NCI-H446 treated with DMSO at 0.1 percent for 48 hours (cell line): ENCODE measurements at places on chromosomes 7 and 10.
A peak's percentile ranks its signal among the peaks of the same experiment; 100 is the strongest.

DNA sequence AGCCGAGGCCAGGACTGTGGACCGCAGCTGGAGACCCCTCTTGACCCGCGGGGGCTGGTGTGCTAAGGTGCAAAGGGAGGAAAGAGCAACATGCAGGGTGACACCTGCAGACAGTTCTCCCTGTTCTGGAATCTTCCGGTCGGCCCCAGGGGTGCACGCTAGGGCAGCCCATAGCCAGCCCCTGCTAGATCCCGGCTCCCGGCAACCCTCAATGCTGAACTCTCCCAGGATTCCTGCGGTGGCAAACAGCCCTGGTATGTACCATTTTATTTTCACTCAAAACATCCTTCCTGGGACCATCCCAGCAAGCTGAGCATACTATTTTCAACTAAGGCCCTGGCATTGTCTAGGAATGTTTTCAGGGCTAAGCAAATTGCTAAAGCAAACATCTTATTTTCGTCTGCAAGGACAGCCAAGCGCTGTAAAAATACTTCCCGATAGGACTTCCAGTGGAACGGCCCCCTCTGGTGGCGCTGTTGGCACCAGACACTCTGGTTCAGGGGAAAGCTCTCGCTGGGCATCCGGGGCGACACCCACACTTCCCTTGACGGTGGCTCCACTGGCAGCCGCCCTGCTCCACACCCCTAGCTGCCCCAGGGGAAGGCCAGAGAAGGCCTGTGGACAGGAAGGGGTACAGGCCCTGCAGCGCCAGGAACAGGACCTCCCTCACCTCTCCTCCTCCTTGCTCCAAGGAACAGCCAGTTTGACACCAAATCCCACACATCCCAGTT lies 99.4 kb downstream of the CTBP2 start:
- no peak for DNase-seq

GRCh38 chr7:14846405-14846804 lies 56.1 kb downstream of the DGKB start:
- no peak for DNase-seq

DNA sequence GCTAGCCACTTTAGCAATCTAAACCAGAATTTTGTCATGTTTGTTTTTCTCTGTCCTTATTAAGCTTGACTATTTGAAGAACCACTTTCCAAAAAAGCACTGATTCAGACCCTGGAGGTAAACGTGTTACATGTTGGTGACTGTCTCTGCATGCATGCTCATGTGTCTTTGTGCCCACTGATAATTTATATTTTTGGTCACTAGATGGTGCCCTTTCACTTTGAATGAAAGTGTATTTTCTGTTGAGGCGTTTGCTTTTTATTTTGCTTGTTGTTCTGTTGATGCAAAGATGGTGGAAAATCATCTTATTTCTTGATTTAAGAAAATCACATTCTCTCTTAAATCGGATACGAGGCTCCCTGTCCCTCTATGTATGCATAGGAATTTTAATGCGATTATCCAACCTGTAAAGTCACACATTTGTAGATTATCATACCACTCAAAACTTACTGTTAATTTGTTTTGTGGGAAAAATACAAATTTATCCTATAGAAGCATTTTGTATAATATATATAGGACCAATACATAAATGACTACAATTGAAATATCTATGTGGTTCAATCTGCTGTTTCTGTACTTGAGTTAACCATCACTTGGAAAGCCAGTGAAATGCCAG lies 269.3 kb downstream of the BICC1 start:
- DNase-seq, result no peak

- DNase-seq, result peak; percentile 85
Measured at GRCh38 chr10:83881661-83882060, 257.6 kb upstream of the GHITM start.

GRCh38 chr10:43452356-43452914 lies 15.5 kb downstream of the ZNF487 start:
- no peak for DNase-seq

DNA sequence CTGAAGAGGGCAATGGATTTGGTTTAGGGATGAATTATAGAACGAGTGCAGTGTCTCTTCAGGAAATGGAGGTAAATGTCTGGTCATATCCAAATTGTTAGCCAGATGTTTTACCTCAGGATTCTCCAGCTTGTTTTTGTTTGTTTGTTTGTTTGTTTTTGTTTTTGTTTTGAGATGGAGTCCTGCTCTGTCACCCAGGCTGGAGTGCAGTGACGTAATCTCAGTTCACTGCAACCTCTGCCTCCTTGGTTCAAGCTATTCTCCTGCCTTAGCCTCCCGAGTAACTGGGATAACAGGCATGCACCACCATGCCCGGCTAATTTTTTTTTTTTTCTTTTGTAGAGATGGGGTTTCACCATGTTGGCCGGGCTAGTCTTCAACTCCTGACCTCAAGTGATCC lies 6.9 kb downstream of the C10orf120 start:
- no peak for DNase-seq

DNA sequence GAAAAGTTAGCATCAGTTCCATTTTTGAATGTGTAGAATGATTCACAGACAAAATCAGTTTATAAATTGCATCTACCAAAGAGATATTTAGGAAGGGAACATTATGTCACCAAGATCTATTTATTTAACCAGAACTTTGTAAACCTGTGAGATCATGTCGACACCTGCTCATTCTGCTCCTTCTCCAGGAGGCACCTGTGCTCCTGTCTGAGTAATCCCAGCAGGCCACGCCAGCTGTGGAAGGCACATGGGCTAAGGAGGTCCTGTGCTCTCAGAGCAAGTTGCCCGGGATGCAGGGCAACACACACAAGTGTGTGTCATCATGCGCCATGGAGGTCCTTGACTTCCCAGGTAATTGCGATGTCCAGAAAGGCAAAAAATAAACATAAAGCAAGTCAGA lies 45.5 kb upstream of the ADARB2 start:
- no peak for DNase-seq

GRCh38 chr10:50874723-50875122 lies 10.7 kb downstream of the A1CF start:
- no peak for DNase-seq

DNA sequence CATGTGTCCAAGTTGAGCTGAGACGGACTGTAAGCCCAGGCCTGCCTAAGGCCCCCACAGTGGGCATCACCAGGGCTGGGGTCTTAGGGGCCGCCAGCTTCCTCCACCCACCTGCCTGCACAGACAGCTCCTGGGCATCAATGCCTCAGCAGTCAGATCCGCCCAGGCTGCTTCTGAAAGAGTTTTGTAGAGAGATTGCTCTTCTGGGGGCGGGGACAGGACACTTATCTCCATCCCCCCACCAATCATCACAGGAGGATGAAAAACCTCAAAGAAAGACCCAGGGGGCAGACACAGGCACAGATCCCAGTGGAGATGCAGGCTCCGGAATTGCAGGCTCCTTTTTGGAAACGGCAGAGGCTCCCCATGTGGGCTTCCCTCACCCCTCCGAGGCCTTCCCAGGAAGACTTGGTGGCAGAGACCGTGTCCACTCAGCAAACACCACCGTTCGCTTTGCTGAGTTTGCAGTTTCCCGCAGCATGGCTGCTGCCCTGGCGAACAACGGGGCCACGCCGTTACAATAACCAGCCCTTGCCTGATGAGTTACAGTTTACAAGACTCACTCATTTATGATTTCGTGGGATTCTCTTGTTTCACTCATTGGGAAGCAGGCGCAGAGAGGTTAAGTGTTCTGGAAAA lies 96.4 kb downstream of the MKI67 start:
- DNase-seq, result no peak

- no peak for DNase-seq
Measured at GRCh38 chr10:25261558-25261957, 86.8 kb downstream of the GPR158 start.

- no peak for DNase-seq
Measured at GRCh38 chr10:124692100-124692446, 52.1 kb downstream of the FAM53B start.

DNA sequence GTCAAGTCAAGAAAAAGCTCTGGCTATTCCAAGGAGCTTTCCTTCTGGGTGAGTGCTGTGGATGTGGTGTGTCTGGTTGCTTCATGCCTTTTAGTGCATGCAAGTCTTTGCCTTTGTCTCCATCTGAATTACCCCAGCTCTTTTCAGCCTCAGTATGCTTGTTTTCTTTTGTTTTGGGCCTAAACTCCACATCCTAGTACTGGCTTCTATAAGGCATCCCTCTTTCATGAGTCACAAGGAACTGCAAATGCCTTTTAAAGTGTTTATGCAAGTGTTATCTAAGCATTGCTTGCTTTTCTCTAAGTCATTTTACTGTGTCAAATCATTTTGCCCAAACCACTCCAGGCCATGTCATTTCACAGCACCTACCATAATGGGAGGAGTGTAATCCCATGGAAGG lies 132.1 kb downstream of the PLCE1 start:
- no peak for DNase-seq

DNA sequence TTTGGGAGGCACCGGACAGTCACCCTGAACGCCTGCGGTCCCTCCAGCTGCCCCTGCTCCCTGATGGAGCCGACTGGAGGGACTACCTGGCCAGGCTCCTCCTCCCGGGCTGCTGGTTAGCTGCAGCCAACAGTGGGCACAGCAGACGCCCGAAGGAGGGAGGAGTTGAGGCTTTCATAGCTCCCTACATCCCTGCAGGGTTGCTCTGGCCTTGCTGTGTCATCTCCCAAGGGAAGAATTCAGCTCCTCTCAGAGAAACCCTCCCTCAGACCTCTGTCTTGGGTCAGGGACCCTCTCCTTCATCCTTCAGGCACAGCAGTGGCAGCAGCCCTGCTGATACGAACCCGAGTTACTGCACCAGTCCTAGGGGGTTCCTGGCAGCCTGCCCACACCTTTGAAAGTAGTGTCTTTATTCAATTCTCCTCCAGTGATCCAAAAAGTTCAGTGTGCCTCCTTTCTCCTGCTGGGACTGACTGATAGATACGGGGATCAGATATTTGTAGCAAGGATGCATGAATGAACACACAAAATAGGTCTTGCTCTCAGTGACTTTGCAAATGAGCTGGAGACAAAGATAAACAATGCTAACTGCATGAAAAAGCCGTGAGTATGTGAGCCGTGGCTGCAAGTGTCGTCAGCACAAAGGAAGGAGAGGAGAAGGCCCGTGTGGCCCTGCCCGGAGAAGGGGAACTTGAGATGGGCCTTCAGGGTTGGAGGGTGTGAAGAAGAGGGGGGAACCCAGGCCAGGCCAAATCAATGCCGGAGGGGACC lies 136.6 kb downstream of the PRKAG2 start:
- DNase-seq, result no peak

DNA sequence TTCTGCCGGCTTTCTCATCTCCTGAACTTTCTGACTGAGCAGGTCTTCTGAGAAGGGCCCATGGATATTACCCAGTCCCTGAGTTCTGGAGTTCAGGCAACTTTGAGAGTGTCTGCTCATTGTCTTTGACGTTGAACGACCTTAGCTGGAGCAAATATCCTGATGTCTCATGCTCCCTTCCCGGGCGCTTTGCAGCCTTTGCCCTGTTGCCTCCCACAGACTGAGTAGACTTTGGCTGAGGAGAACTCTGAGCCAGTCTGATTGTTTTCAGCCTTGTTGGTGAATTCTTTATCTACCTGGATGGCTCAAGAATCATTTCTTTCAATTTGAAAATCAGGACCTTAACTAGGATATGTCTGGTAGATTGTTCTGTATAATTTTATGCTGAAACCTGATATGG lies 353.7 kb downstream of the GLRX3 start:
- no peak for DNase-seq

GRCh38 chr7:153930696-153931095 lies 121.5 kb upstream of the DPP6 start:
- no peak for DNase-seq

GRCh38 chr7:40946549-40946948 lies 756.3 kb downstream of the INHBA start:
- no peak for DNase-seq

DNA sequence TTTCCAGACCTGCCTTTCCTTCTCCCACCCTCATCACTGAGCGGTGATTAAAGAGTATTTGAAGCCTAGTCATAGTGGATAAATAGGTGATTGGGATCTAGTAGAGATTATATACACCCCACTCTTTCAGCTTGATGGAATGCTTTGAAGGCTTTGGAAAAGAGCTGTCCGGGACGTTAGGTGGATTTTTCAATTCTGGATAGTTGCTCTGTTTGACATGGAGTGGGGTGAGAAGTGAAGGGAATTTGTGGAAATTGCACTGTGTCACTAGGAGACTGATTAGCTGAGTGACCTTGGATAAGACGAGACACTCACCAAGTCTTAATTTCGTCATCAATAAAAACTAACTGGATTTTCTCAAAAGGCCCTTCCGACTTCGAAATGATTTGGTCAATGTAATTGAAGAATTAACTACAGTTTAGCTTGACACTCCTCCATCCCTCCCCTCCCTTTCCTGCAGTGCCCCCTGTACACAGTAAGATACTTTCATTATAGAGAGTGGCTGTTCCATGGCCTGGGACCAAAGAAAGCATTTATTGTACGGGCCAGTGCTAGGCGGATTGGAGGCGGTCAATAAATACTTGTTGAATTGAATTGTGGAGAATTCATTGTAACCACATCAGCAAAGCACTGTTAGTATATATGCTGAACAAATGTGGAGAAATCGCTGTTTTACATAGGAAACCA lies 962 bp downstream of the ZKSCAN1 start:
- DNase-seq, result no peak

DNA sequence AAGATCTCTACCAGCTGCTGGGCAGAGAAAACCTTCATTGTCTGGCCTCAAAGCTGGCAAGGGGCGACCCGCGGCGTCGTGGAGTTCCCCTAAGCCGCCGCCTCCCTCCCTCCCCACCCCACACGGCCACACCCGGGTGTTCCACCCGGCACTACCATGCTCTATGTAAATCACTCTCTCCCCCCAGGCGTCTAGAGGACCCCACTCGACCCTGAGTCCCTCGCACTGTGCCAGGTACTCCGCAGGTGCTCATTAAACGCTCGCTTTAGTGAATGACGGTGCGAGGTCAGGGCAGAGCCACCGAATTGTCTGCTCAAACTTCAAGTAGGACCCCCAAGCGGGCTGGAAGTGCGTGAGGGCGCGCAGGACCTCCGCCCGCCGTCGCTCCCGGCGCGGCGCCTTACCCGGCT lies 628 bp downstream of the PARP12 start:
- DNase-seq, result no peak

GRCh38 chr10:21824409-21824808 lies 179.1 kb downstream of the DNAJC1 start:
- DNase-seq, result no peak

GRCh38 chr7:143978585-143978984 lies 21.5 kb upstream of the OR6B1 start:
- no peak for DNase-seq

- DNase-seq, result no peak
Measured at GRCh38 chr7:48904975-48905374, 19.4 kb upstream of the CDC14C start.

DNA sequence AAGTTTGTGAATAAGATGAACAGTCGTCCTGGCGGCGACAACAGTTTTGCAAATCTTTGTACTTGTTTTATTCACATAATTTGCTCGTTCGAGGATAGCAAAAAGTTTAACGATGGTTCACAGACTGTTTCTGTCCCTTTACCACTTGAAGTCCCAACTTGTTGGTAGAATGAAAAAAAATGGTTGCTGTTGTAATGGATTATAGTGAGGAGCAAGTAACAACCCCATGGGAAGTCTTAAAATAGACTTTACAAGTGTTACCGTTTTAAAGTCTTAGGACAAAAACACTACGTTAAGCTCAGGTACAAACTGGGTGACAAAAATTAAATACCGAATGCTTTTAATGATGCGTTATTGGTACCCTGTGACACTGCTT lies 589 bp downstream of the LSM8 start:
- no peak for DNase-seq
